Bronchus fibroblast of lung (primary cell): ENCODE measurements at places on chromosomes 3 and 15. TPM values are rescaled to one million over a fixed set of nuclear protein-coding genes. Genes with fewer than 3 reads are reported as not detected.

The ACOX2 gene
- 5.4 and 6.4 TPM in 2 replicates for total RNA-seq

The SMAD3 gene
- total RNA-seq = 33.3 and 46.1 TPM in 2 replicates

The YEATS2 gene
- total RNA-seq = 22.5 and 24.5 TPM in 2 replicates

The CSPG4 gene
- total RNA-seq = 72.4 and 79.4 TPM in 2 replicates

The COL6A5 gene
- not detected in 2 replicates for total RNA-seq

The SPATA12 gene
- under 0.01 and 0.15 TPM in 2 replicates for total RNA-seq

The SPTBN5 gene
- under 0.01 TPM in 2 replicates for total RNA-seq

The GOLGA8T gene
- 0.15 TPM in 1 of 2 replicates, not detected in the other for total RNA-seq

The CD200R1 gene
- not detected in 2 replicates for total RNA-seq

The CHDH gene
- 0.15 and 0.34 TPM in 2 replicates for total RNA-seq

The CHL1 gene
- 0.59 and 1.7 TPM in 2 replicates for total RNA-seq

The ABHD6 gene
- total RNA-seq = 5.2 and 6.1 TPM in 2 replicates

The CKMT1B gene
- total RNA-seq = not detected in 2 replicates

The KCNH8 gene
- not detected in 2 replicates for total RNA-seq
